ENCODE measurements at places on chromosomes 11 and 22. TPM values are rescaled to one million over a fixed set of nuclear protein-coding genes. Genes with fewer than 3 reads are reported as not detected.

- H3K36me3 ChIP-seq: no peaks in the 10 kb centered on the region
- no peak for DNase-seq
- no peak overlapping the region for H3K27ac ChIP-seq
- H3K4me1 ChIP-seq: peaks cover 5% of the 10 kb centered on the region
- no peaks in the 10 kb centered on the region for H3K27me3 ChIP-seq
- H3K4me3 ChIP-seq: no peak overlapping the region
These were observed 313.7 kb downstream of the SWAP70 start for GRCh38 chr11:9977554-9977953.

- no peaks in the 10 kb centered on the region for H3K27me3 ChIP-seq
- DNase-seq: no peak
- no peaks in the 10 kb centered on the region for H3K4me1 ChIP-seq
- no peak overlapping the region for H3K27ac ChIP-seq
- H3K4me3 ChIP-seq: no peak overlapping the region
These were observed 161.2 kb upstream of the PLET1 start for GRCh38 chr11:112421879-112422278.

- H3K27me3 ChIP-seq: no peaks in the 10 kb centered on the region
- H3K4me3 ChIP-seq: no peak overlapping the region
These were observed 50.0 kb upstream of the CLTCL1 start for GRCh38 chr22:19341500-19341899.

GRCh38 chr11:8267831-8268529 is 4.3 kb upstream of the LMO1 start:
- H3K27me3 ChIP-seq: peaks cover 37% of the 10 kb centered on the region
- peaks cover 5% of the 10 kb centered on the region for H3K4me1 ChIP-seq
- no peak for DNase-seq
- no peaks in the 10 kb centered on the region for H3K36me3 ChIP-seq
- H3K4me3 ChIP-seq: peak overlapping the region; percentile 39

DNA sequence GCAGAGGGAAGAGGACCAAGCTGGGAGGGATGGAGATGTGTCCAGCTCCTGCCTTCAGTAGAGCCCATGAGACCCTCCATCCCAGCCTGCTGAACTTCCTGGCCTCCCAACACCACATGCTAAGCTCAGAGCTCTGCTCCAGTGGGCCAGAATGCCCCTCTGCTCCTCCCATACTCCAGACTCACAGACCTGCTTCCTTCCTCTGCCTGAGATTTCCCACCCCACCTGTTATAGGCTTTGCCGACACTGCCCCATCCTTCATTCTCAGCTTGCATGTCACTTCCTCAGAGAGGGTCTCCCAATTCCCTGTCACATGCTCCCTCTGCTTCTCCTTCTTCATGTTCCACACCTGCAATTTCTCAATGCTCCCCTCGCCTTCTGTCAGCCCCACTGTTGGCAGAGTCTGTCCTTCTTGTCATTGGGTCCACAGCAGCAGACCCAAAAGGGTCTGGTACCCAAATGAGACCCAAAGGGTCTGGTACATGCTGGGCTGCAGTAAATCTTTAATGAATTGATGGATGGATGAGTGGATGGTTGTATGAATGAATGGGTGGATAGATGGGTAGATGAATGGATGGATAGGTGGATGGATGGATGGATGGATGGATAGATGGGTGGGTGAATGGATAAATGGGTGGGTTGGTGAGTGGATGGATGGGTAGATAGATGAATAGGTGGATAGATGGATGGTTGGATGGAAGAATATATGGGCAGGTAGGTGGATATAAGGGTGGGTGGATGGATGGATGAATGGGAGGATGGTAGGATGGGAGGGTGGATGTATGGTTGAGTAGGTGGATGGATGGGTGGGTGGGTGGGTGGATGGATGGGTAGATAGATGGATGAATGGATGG is 105.3 kb upstream of the FGF3 start:
- no peak overlapping the region for H3K4me3 ChIP-seq
- H3K27ac ChIP-seq: no peak overlapping the region
- H3K36me3 ChIP-seq: no peaks in the 10 kb centered on the region
- no peak for DNase-seq

- H3K36me3 ChIP-seq: no peaks in the 10 kb centered on the region
- DNase-seq: no peak
- H3K4me3 ChIP-seq: no peak overlapping the region
- peaks cover 21% of the 10 kb centered on the region for H3K4me1 ChIP-seq
These were observed 69.1 kb downstream of the FCHSD2 start for GRCh38 chr11:73072935-73073481.

- H3K4me1 ChIP-seq: no peaks in the 10 kb centered on the region
- no peaks in the 10 kb centered on the region for H3K36me3 ChIP-seq
- no peak overlapping the region for H3K4me3 ChIP-seq
- no peaks in the 10 kb centered on the region for H3K27me3 ChIP-seq
- H3K27ac ChIP-seq: no peak overlapping the region
These were observed 133.2 kb downstream of the SLC17A6 start for GRCh38 chr11:22471385-22471784.

Gene EXPH5
- not detected for total RNA-seq

- peaks cover 26% of the 10 kb centered on the region for H3K4me1 ChIP-seq
- H3K4me3 ChIP-seq: peak overlapping the region; percentile 83
- H3K27ac ChIP-seq: peak overlapping the region; percentile 92
- peaks cover 14% of the 10 kb centered on the region for H3K36me3 ChIP-seq
- H3K27me3 ChIP-seq: no peaks in the 10 kb centered on the region
These were observed 2.5 kb downstream of the CDC42EP2 start for GRCh38 chr11:65317025-65317786.

- no peaks in the 10 kb centered on the region for H3K36me3 ChIP-seq
- DNase-seq: no peak
- H3K27ac ChIP-seq: no peak overlapping the region
- no peaks in the 10 kb centered on the region for H3K27me3 ChIP-seq
- no peak overlapping the region for H3K4me3 ChIP-seq
- H3K4me1 ChIP-seq: no peaks in the 10 kb centered on the region
These were observed 16.6 kb downstream of the ASRGL1 start for GRCh38 chr11:62353841-62354240.

DNA sequence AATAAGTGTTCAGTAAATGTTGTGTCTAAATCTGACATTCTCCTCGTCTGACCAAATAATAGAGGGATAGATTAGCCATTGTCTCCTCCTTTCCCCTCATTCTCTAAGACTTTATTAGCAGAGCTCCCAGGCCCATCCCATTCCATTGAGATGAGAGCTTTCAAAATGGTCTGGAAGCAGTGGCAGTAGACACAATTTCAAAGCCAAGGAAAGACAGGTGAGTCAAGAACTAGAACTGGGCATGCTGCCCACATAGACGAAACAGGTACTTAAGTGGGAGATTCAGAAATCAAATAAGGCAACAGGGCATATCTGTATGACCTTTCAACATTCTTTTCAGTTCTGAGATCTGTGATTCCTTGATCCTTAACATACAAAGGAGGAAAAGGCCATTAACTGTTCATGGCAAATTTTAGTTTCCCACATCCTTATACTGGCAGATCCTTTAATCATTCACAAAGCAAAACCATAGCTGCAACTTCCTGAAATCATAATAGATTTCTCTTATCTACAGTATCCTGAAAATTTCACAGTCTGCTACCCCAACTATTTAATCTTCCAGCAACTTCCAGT is 96.6 kb upstream of the KCNA4 start:
- H3K4me1 ChIP-seq: no peaks in the 10 kb centered on the region
- H3K4me3 ChIP-seq: no peak overlapping the region
- no peak for DNase-seq
- H3K27me3 ChIP-seq: no peaks in the 10 kb centered on the region
- H3K36me3 ChIP-seq: no peaks in the 10 kb centered on the region

Gene LGALS12
- not detected for total RNA-seq

- H3K27me3 ChIP-seq: no peaks in the 10 kb centered on the region
- H3K36me3 ChIP-seq: no peaks in the 10 kb centered on the region
- no peaks in the 10 kb centered on the region for H3K4me1 ChIP-seq
These were observed 87.1 kb upstream of the LINC01488 start for GRCh38 chr11:69394234-69394868.

GRCh38 chr22:26399289-26399688 is 29.8 kb upstream of the ASPHD2 start:
- H3K27me3 ChIP-seq: no peaks in the 10 kb centered on the region
- no peak overlapping the region for H3K27ac ChIP-seq
- no peaks in the 10 kb centered on the region for H3K36me3 ChIP-seq
- no peak for DNase-seq

DNA sequence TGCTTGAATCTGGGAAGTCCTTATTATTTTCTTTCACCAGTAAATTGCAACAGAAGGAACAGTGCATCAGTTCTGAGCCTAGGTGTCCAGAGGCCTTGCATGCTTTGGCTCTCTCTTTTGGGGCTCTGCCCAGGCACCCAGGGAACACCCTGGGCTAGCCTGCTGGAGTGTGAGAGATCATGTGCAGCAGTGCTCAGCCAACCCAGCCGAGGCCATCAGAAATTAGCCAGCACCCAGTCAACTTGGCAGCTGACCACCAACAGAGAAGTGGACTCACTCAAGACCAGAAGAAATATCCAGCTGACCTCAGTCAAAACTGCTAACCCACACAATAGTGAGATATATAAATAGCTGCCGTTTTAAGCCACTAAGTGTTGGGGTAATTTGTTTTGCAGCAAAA is 11.2 kb upstream of the P4HA3 start:
- peak; percentile 82 for DNase-seq
- peaks cover 57% of the 10 kb centered on the region for H3K4me1 ChIP-seq
- no peaks in the 10 kb centered on the region for H3K36me3 ChIP-seq
- H3K4me3 ChIP-seq: no peak overlapping the region

DNA sequence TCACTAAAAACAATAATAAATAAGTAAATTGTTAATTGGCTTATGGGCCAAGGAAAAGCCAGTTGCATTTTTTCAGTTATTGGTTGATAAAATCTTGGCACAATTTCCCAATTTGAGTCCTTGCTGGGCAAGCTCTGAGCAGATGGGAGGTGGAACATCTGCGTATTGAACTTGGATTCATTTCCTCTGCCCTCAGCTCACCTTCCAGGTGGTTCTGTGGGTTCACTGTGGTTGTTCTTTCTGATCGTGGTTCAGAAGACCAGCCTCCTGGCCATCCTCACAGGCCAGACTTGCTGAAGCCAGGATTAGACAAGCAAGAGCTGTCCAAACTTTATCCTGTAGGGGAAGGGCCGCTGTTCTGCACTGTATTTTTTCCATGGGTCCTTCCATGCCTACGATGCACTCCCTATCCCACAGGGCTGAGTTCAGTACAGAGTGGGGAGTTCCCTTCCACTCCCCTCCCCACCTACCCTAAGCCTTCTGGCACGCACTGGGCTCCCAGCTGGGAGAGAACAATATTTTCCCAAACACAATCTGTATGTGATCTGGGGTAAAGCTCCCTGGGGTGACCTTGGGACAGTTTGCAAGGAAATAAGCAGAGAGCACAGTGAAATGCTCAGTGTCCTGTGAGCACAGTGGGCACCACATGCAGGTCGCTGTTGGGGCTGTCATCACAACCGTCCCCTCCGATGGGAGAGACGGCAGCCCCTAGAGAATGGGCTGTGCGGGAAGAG is 43.5 kb upstream of the TP53I11 start:
- H3K36me3 ChIP-seq: no peaks in the 10 kb centered on the region
- H3K27me3 ChIP-seq: no peaks in the 10 kb centered on the region
- no peak overlapping the region for H3K27ac ChIP-seq
- no peak overlapping the region for H3K4me3 ChIP-seq
- peaks cover 10% of the 10 kb centered on the region for H3K4me1 ChIP-seq

Gene FBLN1
- total RNA-seq: 19.3 TPM

Gene KLHDC7B
- total RNA-seq: not detected

DNA sequence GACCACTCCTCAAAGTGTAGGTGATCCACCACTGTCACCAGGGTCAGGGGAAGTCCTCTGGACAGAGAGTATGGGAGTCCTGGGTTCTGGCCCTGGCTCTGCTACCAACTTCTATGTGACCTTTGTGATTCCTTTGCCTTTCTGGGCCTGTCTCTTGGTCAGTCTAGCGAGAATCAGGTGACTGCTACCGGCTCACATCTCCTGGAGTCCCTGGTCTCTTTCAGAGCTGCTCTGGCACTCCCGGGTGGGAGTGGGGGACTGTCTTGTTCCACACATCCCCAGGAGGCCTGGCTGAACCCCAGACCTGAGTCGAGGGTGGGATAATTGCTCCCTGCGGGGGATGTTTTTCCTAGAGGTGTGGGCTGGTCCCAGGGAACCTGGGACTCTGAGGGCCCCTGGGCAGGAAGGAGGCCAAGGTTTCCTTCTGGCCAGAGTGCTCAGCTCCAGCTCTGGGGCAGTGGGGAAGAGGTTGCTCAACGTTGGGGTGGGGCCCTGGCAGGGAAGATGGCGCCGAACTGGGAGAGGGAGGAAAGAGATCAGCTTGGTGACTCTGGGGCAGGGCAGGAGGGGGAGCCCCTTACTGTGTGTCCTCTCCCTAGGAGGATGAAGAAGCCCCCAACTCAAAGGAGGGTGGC is 2.1 kb downstream of the SOX10 start:
- no peak for DNase-seq
- no peak overlapping the region for H3K4me3 ChIP-seq
- no peak overlapping the region for H3K27ac ChIP-seq

Measured in gastrocnemius medialis (tissue), 4 donors.